Ammon's horn (tissue), 1 donor: ENCODE measurements at places on chromosomes 1 and 21.

GRCh38 chr1:16006010-16006409 is 2.0 kb downstream of the SRARP start:
- no peak for DNase-seq

DNA sequence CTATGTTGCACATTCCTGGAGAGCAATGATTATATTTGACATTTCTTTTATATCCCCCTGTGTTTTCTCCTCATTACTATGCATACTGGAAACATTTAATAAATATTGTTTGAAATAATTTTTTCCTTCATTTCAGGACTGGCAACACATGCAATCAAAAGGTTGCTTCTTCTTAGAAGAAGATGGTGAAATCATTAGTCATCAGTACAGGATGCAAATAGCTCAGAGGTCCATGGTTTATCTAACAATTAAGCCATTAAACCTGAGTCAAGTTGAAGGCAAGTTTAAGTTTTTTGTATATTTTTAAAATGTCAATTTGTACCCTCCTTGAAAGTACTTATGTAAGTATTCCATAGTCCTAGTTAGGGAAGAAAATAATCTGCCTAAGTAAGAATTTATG is 22.5 kb downstream of the EFCAB7 start:
- DNase-seq: no peak

GRCh38 chr1:216119600-216119999 is 303.6 kb downstream of the USH2A start:
- DNase-seq: no peak

GRCh38 chr1:178847396-178847849 is 23.5 kb downstream of the ANGPTL1 start:
- no peak for DNase-seq

DNA sequence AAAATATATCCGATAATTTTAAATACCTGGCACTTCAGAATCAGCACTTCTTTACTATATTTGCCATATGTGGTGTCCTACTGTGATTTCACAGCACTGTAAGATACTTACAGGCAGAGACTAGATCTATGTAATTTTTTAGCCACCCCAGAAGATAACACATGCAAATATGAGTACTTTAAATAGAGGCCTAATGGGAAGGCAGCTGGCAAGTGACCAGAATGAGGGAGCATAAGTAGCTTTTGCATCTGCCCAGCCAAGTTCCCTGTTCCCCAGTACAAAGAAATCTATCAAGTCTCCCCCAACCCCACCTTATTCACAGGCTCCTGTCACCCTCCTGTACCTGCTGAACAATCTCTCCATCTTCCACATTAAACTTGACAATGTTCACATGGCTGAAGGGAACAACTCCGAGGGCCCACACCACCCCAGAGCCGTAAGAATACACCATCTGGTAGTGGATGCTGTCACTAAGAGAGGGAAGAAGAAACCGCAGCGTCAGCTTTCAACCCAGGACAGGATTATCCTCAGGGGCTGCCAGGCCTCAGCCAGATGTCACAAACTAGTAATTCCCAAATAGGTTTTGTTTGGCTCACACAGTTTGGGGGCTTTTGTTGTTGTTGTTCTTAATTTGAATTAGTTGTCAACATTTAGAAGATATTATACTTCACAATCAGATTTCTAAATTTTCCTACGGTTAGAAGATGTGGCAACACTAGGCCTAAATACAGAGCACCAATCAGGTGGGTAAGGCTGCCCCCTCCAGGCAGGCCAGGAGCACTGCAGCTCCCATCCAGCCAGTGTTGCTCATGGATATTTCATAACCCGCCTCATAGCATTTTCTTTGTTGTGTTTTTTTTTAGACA is 10.4 kb downstream of the EMC1 start:
- DNase-seq: peak; percentile 75

GRCh38 chr1:183910845-183911244 is 105.9 kb downstream of the RGL1 start:
- no peak for DNase-seq

- peak; percentile 33 for DNase-seq
Measured at GRCh38 chr1:220879509-220880361, 492 bp downstream of the HLX start.

DNA sequence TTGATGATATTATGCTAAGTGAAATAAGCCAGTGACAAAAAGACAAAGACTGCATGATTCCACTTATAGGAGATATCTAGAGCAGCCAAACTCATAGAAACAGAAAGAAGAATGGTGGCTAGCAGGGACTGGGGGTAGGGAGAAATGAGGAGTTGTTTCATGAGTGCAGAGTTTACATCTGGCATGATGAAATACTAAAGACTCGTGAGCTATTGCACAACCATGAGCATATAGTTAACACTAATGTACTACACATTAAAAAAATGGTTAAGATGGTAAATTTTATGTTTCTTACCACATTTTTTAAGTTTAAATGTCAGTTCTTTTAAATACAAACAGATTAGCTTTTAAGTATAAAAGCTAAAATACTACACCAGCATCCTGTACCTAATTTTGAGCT is 57.8 kb downstream of the ESRRG start:
- DNase-seq: no peak

- peak; percentile 1 for DNase-seq
Measured at GRCh38 chr1:149848340-149849110, 50.8 kb upstream of the BOLA1 start.

DNA sequence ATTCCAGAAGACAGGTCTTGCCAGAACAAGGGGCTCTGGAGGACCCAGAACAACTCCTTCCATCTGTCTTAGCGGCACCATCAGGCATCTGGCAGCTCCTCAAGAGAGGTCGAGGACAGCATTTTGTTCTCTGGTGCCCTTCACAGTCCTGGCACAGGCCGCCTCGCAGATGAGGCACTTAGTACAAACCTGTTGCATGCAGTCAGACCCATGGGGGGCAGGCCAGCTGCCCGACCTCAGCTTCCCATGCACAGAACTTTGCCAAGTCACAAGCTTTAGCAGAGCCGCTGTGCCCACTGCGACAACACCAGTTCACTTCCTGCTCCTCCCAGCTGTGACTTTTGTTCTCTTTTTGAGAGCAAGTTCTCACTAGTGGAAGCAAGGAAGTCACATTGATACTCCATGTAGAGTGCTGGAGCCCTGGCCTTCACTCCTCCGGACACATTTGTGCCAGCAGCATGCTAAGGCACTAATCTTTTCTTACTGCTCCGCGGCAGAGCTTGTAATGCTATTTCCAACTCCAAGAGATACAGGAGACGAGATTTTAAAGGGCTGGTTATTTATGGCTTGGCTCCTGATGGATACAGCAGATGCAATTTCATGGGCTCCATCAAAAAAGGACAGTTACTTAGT is 44.6 kb downstream of the HMGB4 start:
- DNase-seq: peak; percentile 12
